ENCODE measurements at places on chromosomes 13 and 19. TPM values are rescaled to one million over a fixed set of nuclear protein-coding genes. Genes with fewer than 3 reads are reported as not detected.

DNA sequence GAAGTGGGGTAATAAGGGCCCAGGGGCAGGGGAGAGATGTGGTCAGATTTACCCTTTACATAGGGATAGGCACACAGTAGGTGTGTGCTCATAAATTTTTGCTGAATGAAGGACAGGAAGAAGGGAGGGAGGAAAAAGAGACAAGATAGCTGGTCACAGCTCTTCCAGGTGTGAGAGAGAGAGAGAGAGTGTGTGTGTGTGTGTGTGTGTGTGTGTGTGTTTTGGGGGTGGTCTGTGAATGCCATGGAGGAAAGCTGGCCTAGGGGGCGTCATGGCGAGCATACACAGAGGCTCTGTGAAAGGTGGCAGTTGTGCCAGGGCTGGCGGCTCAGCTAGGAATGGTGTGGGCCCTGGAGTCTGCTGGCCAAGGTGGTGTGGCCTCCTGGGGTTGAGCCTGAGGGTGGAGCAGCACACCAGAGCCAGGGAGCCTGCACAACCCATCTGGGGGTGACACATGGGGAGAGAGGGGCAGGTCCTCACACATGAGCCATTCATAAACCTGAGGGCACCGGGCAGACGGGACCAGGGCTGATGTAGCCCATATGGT, 6.0 kb upstream of the PRX start:
- no peak for DNase-seq

- peak; percentile 67 for DNase-seq
Measured at GRCh38 chr13:44710576-44710975, 134.4 kb upstream of the TSC22D1 start.

- DNase-seq, result peak; percentile 78
Measured at GRCh38 chr19:33302175-33302973, at the start of gene CEBPA. Gene CEBPA (minus strand): TSS chr19:33302534. CDS start chr19:33302414, 120 bp downstream.

- DNase-seq, result peak; percentile 36
Measured at GRCh38 chr19:4971424-4971793, 2.5 kb downstream of the KDM4B start.

Gene RFPL4AL1
- total RNA-seq, result not detected

GRCh38 chr13:65943024-65943423, 1287.1 kb downstream of the PCDH9 start:
- DNase-seq, result peak; percentile 53

DNA sequence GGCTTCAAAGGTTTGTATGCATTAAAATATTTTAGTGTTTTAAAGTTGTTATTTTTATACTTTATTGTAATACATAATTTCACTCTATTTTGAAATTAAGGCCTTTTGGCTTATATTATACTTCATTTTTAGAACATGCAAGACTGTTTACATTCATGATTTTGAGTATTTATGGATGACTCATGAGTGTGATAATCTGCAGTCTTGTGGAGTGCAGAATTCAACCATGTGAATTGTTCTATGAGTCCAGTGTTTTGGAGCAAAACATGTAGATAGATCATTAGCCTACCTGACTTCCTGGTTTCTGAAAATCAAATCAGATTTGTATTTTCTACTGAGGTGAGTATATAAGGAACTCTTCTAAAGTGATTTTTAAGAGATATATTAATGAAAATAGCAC, 241.8 kb downstream of the PCCA start:
- DNase-seq, result peak; percentile 64

DNA sequence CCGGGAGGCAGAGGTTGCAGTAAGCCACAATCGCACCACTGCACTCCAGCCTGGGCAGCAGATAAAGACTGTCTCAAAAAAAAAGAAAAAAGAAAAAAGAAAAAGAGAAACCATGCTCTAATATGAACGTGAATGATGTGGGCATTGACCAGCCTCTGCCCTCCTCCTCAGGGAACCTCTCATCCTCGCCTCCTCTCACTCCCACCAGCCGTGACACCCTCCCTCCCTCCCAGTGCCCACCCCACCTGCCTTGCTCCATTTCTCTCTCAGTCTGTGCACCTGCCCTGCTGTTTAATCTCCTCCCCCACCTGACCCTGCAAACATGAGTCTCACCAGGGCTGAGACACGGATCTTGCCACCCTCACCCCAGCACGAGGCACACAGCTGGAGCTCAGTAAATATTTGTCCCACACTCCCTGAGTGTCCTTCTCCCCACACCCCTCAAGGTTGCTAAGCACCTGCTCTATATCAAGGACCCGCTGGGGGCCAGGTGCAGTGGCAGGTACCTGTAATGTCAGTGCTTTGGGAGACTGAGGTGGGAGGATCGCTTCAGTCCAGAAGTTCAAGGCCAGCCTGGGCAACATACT, 7.5 kb upstream of the BCAT2 start:
- DNase-seq, result no peak

- no peak for DNase-seq
Measured at GRCh38 chr13:114264886-114265611, 16.4 kb upstream of the UPF3A start.

DNA sequence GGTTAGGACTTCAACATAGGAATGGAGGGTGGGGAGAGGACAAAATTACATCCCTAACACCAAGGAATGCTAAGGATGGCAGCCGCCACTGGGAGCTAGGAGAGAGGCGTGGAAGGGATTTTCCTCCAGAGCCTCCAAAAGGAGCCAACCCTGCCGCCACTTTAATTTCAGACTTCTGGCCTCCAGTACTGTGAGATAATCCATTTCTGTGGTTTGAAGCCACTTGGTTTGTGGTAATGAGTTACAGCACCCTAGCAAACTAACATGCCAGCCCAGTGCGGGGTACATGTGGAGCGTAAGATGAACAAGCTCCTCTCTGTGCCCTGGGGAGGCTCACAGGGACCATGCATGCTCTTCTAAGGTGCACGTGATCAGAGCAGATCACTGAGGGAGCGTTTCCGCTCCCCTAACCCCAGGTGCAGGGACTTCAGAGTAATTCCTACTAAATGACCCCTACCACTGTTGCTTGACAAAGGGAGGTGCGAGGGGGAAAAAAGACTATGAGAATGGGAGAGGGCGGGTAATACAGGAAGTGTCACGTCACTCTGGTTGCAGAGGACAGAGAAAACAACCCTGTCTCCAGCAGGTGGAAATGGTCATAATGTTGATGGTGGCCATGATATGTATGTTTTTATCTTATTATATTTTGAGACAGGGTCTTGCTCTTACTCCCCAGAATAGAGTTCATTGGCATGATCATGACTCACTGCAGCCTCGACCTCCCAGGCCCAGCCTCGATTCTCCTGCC, 12.0 kb downstream of the FPR1 start:
- no peak for DNase-seq

DNA sequence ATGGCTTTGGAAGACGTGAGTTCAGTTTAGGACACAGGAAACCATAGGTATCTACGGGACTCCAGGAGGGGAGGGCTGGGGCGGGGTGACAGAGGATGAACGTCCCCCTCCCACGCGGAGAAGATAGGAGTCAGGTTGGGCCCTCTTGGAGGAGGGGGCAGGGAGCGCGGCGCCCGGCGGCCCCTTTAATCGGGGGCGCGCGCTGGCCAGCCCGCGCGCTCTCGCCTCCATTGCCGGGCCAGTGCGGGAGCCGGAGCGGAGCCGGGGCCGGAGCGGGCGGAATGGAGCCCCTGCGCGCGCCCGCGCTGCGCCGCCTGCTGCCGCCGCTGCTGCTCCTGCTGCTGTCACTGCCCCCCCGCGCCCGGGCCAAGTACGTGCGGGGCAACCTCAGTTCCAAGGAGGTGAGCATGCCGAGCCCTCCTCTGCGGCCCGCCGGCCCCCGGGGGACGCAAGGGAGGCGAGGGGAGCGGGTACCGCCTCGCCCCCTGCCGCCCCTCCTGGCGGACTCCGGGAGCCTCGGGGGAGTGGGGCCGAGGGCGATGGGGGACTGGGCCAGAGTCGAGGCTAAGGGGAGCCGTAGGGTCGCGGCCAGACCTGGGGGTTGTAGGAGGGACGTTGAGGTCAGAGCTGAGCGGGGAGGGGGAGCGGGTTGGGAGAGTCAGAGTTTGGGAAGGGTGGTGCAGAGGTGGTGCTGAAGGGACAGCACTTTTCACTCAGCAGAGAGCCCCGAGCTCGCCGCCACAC, at the start of gene TMEM145:
Gene TMEM145 (plus strand): TSS at position 214 of the 744 bp plus-strand sequence. CDS start 68 bp downstream, at position 282.
- peak; percentile 47 for DNase-seq

GRCh38 chr19:3154957-3155736, 19.3 kb downstream of the GNA15 start:
- DNase-seq, result peak; percentile 99

Gene SPC24
- 44.5 TPM for total RNA-seq

DNA sequence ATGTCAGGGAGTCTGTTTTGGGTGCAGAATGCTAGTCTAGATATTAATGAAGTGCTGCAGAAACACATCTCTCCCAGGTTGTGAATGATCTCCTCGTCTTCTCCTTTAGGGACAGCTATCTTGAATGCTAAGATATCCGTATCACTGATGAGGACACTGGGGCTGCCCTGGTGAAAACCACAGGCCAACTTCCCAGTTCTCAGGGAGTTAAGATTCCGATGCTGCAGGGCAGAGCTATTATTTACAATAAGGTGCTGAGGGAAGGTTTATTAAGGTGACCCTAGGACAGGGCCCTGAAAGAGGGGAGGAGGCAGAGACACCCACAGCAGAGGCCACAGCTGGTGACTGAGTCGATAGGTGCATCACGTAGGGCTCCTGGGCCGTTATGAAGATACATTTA, 66.1 kb downstream of the TNFRSF19 start:
- DNase-seq, result no peak

DNA sequence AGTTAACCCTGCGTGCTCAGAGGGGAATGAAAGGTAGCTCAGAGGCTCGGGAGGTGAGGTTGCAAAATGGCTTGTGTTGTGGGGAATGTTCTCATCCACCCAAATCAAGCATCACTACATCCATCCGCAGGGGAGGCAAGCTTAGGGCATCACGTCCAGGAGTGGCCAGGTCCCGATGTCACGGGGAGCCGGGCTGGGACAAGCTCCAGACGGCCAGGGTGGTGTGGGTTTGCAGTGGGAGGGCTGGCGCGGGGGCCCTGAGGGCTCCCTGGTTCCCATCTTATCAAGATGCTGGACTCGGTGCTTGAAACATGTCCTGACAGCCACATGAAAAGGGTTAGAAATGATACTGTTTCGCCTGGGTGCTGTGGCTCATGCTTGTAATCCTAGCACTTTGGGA, 25.8 kb downstream of the EPN1 start:
- DNase-seq, result no peak

Gene C2CD4C
- total RNA-seq, result not detected

- no peak for DNase-seq
Measured at GRCh38 chr19:46000491-46001246, 5.4 kb downstream of the CCDC61 start.

Gene KCNRG
- total RNA-seq, result 2.6 TPM

DNA sequence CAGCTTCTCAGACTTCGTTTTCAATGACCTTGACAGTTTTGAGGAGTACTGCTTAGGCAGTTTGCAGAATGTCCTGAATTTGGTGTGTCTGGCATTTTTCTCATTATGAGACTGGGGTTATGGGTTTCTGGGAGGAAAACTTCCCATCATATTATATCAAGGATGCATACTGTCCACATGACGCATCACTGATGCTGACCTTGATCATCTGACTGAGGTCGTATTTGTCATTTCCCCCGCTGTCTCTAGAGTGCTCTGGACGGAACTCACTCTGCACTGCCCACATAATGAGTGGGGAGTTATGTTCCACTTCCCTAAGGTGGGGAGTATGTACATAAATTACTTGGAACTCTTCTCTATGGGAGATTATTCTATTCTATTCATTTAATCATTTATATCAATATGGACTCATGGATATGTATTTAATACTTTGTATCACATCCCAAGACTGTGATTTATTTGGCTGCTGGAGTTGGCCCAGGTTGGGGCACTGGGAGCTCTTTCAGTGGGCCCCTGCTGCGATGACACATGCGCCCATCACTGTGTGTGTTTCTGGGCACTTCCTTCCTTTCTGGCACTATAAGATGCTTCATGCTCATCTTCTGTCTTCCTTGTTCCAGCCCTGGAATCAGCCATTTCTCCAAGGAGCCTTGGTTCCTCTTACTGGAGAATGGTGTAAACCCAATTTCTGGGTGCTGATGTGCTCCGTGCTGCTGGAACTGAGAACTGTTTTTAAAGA, 138.6 kb downstream of the MIPEP start:
- peak; percentile 72 for DNase-seq

GRCh38 chr19:58332697-58333096, 5.9 kb downstream of the ZSCAN22 start:
- DNase-seq, result no peak

DNA sequence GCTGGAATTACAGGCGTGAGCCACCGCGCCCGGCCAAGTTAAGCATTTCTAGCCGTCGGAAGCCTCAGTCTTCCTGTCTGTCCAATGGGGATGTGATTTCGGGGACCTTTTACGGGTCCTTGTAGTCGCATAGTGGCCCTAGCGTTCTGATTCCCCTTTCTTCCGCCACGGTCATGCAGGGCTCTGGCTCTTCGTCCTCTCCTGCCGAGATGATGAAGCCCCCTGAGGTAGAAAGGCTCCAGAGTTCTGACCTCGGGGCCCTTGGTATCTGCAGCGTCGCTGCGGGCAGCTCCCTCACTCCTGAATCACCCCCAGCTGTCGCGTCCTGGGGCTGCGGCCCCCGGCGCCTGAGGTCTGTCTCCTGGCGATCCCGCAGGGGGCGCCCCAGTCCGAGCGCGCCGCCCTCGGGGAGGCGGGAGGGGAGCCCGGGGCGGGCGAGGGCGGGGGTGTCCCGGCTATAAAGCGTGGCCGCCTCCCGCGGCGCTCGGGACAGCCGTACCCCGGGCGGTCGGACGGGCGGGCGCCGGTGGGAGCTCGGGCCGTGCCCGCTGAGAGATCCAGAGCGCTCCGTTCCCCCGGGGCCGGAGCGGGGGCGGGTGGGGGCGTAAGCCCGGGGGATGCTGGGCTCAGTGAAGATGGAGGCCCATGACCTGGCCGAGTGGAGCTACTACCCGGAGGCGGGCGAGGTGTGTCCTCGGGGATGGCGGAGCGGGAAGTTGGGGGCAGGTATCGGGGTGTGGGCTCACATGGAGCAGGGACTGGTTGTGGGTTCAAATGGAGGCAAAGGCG, at the start of gene FOXA3:
Gene FOXA3 (plus strand): TSS at position 487 of the 789 bp plus-strand sequence. CDS start 131 bp downstream, at position 618.
- peak; percentile 28 for DNase-seq

Measured in fibroblast of villous mesenchyme (primary cell).